NCI-H1092 (cell line): ENCODE measurements at places on chromosomes 1 and 21.

- DNase-seq = no peak
These were observed 1065.8 kb upstream of the B3GALT2 start for GRCh38 chr1:194252199-194252598.

- DNase-seq = no peak
These were observed 18.9 kb upstream of the SPATC1L start for GRCh38 chr21:46203203-46203600.

DNA sequence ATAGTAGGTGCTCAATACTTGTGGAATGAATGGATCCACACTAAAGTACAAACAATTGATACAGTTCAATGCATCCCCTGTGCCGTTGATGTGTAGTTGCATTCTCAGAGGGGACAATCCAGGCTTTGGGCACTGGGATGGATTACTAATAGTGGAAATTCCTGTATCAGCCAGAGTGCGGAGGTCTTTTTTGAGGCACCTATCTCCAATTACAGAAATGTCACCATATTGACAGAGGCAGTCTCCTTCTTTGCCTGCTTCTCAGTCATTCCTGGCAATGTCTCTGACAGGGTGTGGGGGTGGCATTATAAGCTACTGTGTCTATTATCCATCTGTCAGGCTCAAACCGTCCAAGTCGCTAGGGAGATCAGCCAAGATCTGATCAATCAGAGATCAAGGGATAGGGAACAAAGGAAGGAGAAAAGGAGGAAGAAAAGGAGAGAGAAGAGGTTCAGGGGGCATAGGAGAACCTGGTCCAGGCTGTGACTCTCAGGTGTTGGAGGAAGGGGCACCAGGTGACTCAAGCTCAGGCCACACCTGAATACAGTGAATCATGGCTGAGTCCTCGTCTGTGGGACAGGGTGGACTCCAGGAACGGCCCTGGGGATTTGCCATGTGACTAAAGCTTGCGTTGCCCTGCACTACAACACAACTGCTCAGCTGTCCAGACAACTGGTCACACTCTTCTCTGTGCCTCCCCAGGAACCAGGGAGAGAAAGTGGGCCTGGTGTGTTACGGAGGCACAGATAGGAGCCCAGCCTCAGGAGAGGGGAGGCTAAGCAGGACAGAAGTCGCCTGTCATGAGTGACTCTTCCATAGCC, 3.4 kb upstream of the LAMB3 start:
- DNase-seq = no peak

- no peak for DNase-seq
These were observed 78.9 kb downstream of the CD46 start for GRCh38 chr1:207830788-207831187.

DNA sequence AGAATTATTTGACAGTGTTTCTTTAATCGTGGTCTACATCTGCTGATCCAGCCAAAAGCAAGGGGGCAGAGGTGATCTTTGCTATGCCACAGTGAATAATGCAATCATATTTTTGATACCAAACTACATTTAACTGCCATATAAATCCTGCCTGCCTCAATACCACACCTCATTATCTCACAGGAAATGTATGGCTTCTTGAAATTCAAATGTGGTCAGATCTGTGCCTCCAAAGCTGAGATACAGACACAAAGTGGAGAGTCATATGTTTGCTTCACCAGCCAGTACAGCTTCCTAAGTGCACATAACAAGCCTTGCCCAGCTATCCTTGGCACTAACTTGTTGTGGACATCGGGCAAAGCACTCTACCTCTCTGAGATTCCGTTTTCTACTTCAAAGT, 250.0 kb upstream of the NFIA start:
- no peak for DNase-seq

GRCh38 chr1:212034516-212035122, 738 bp downstream of the INTS7 start:
- DNase-seq = no peak

DNA sequence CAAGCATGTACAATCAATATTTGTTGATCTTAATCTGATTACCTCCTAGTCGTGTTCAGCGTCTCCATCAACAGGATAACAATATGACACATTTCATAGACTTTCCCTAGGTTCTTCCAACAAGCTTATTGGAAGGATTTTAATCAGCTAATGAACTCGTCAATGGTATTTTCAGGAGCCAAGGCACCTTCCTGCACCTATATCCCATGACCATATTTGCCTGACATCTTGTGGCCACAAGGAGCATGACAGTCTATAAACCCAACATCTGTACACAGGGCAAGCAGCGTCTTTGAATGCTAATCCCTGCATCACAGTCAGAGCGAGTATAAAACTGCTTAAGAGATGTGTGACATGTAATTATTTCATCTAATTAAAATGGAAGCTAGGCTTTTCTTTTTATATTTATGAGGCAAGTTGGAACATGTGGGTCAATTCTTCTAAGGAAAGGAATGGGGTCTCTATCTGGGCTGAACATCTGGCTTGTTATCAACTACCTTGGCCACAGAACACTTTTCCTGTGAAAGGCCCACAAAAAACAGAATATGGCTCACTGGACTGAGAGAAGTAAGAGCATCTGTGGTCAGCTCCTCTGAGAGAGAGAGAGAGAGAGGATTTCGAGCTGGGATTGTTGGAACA, 388.8 kb downstream of the NTNG1 start:
- DNase-seq = peak; percentile 34

GRCh38 chr1:14625572-14625971, 27.1 kb downstream of the KAZN start:
- DNase-seq = no peak
